T follicular helper cell (primary cell): ENCODE measurements at places on chromosomes 13 and 19.

GRCh38 chr19:42658076-42658475 is 63.4 kb upstream of the CEACAM8 start:
- no peak for DNase-seq

- no peak for DNase-seq
Measured at GRCh38 chr13:41751734-41752445, 209.0 kb downstream of the VWA8 start.

DNA sequence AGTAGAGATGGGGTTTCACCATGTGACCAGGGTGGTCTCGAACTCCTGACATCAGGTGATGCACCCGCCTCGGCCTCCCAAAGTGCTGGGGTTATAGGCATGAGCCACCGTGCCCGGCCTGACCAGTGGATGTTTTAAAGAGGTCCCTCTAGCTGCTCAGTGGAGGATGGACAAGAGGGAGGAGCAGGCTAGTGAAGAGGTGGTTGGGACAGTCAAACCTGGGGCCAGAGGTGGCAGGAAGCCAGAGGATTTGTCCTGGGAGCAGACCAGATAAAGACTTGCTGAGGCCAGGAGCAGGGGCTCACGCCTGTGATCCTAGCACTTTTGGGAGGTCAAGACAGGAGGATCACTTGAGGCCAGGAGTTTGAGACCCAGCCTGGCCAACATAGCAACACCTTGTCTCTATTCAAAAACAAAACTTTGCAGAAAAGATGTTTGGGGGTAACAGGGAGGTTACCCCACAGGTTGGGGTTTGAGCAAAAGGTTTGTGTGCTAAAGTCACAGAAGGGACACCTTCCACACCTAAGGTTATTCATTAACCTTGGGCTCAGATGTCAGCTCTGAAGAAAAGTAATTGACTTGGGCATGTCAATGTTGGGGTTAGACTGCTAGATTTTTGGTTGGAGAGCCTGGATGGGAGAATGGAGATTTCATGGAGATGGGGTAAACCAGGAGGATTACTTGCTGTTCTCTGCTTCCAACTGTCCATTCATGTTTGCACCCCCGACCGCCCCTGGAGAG is 9.0 kb downstream of the BCAM start:
- no peak for DNase-seq

GRCh38 chr13:86714495-86714894 is 915.3 kb upstream of the SLITRK6 start:
- DNase-seq: no peak

GRCh38 chr13:49776871-49777270 is 15.6 kb downstream of the KPNA3 start:
- DNase-seq: no peak

- DNase-seq: no peak
Measured at GRCh38 chr19:51407511-51408131, 9.8 kb downstream of the SIGLEC10 start.

DNA sequence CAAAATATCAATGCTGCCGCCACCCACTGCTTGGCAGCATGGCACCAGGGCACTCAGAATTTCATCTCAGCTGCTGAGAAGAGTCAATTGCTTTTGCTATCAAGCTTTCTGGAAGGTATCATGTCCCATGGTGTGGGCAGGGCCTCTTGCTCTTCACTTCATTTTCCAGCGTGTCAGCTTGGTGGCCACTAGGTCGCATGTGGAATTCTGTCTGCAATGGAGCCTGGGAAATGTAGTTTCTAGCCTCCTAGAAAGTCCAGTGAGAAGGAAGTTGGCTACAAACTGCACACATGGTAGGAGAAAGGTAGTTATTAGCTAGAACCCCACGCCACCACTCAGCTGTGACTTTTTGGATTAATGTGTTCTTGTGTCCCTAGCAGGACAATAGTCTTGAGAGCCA is 105.3 kb downstream of the MYO16 start:
- no peak for DNase-seq

DNA sequence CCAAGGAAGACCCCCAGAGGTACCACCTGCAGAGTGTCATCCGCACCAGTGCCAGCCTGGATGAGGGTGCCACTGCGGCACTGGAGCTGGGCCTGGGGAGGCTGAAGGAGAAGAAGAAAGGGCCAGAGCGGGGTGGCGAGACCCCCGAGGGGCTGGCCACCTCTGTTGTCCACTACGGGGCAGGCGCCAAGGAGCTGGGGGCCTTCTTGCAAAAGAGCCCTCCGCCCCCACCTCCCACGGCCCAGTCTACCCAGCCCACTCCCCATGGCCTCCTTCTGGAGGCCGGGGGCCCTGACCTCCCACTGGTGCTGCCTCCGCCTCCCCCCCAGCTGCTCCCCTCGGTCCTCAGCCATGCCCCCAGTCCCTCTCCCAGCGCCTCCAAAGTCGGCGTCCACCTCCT is 5.4 kb downstream of the PRR12 start:
- no peak for DNase-seq

DNA sequence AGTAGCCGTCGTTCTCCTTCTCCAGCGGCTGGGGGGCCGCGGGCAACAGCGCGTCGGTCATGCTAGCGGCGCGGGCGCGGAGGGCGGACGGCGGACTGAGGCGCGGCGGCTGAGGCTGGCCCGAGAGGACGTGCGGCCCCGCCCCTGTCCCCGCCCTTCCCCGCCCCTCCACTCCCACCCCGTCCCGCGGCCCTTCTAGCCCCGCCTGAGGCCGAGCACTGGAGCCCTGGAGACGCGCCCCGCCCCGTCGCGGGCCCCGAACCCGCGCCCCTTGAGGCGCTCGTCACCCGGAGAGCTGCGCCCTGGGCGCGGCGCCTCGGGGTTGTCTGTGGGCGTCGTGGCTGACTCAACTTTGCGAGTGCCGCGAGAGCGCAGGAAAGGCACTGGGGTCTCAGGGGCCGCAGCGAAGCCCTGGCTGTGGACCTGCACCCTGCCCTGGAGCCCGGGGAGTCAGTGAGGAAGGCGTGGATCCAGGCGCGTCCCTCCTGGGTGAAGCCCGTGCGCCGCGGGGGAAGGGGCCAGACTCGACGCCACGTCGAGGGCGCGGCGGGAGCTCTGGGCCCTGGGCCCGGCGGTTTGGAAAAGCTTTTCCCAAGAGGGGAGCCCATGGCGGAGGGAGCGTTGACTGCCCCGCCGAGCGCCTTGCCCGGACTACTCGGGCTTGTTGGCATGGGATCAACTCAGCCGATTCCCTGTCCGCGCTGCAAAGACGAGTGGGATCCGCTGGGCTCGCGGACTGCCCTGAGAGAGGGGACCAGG is at the start of gene RHPN2:
TSS of gene RHPN2 (minus strand) at position 97 of the 759 bp plus-strand sequence. CDS start at position 61, 36 bp downstream.
- DNase-seq: no peak

DNA sequence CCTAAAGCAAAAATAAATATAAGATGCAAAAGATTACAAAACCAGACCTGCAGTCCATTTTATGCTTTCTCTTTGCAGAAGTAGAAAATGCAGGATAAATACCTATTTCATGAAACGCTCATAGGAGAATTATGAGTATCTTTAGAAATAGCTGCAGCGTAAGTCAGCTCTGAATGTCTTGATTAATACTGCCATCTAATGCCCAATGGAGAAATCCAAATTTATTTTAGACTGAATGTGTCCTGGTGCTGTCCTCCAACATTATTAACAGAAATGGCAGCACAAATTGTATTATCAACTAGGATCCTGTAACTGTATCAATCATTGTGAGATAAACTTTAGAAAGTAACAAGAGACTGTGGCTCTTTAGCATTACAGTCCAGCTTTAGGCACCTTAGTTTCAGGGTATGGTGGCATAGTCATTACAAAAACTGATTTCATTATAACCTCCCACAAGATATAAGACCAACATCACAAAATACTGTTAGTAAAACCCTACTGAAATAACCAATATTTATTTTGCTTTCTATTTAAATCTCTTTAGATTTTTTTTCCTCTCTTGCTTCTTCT is 162.1 kb upstream of the MIR17HG start:
- DNase-seq: no peak

DNA sequence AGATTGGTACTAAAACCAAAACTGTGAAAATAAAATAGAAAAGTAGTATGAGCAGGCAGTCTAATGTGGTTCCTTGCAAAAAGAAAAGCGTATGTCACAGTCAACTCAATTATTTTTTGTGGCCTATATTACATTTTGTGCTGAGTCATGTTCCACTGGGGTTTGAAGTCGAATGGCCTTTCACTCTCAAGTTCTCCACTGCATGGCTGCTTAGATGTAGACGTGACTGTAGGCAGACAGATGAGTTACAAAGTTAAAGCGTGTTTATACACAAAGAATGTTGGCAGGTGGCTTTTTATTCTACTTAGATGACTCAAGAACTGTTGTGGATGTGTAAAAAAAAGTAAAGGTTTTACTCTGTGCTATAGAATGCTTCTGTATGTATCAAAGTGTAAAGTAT is 133.9 kb downstream of the SLITRK6 start:
- DNase-seq: no peak

- no peak for DNase-seq
Measured at GRCh38 chr13:45327253-45327955, 13.6 kb downstream of the TPT1 start.

DNA sequence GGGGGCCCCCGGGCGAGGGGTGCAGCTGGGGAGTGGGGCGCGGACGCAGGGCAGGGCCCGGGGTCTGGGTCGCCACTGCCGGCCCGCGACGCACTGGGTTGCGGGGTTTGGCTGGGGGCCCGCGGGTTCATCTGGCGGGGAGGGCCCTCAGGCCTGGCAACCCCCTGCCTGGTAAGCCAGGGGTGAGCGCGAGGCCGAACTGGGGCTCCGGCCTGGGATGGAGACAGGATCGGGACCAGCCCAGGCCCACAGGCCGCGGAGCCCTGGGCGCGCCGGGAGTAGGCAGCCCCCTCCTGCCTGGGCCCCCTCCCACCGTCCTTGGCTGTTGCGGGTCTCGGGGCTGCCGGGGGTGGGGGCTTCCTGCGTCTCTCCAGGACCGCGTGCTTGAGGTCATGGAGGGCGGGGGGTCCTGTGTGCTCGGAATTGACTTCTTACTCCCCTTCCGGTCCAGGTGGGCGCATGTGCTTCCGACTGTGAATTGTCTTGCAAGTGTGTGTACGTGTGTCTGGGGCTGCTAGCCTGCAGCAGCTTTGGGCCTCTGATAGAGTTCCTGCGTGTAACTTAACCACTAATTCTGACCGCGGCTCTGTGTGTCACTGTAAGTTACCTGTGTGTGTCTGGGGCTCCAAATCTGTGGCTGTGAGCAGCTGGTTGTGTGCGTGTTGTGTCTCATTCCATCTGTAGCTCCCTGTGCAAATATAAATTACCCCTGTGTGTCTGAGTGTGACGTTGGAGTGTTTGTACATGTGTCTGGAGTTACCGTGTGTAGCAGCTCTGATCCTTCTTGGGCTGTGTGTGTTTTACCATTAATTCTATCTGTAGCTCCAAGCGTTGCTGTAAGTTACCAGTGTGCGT is 751 bp downstream of the GRAMD1A start:
- DNase-seq: peak; percentile 56

DNA sequence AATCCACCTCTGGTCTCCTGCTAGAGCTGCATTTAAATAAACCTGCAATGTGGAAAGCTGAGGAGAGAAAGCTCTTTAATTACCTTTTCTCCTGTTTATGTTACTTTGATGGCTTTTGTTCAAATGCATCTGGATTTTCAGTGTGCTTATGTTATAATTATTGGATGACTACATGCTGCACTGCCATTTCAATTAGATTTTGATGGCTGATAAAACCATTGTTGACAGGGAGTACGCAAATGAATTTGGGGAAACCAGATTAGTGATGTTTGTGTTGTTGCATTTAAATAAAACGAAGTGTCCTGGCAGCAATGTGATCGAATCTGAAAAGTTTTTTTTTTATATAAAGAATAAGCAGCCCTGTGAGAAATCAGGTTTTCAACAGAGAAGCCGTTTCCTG is 799.8 kb downstream of the DIAPH3 start:
- no peak for DNase-seq

- DNase-seq: no peak
Measured at GRCh38 chr19:16383584-16384161, 59.0 kb downstream of the KLF2 start.

GRCh38 chr13:41231786-41232185 is 31.6 kb downstream of the MTRF1 start:
- no peak for DNase-seq

DNA sequence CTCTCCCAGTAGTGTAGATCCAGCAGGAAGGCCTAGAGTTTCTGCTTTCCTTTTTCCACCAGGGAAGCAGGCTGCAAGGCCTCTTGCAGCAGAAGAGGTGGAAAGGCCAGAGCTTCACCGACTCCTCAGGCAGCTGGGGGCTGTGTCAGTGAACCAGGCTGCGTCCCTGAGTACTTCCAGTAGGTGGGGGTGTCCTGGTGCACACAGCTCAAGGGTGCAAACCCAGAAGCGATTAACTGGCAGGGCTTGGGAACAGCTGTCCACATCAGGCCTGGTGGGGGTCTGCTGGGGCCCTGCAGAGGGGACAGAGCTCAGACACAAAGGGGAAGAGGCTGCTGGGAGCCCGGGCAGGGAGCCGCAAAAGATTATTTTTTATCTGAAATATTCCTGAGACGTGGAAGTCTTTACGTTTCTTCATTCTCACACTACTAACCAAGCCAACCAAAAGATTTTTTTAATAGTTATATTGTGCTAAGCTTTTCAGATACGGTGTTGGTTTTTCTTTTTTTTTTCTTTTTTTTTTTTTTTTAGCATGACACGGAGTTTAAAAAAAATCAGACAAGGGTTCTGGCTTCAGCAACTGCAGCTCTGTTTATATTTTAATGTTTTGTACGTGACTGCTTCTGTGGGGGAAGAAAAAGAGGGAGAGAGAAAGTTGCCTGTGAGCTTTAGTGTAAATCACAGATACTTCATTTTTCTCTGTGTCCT is 11.0 kb downstream of the TSHZ3 start:
- no peak for DNase-seq

- DNase-seq: peak; percentile 28
Measured at GRCh38 chr13:29954082-29955028, 103.9 kb upstream of the UBL3 start.

- DNase-seq: no peak
Measured at GRCh38 chr19:37973666-37974065, 66.7 kb downstream of the SIPA1L3 start.

DNA sequence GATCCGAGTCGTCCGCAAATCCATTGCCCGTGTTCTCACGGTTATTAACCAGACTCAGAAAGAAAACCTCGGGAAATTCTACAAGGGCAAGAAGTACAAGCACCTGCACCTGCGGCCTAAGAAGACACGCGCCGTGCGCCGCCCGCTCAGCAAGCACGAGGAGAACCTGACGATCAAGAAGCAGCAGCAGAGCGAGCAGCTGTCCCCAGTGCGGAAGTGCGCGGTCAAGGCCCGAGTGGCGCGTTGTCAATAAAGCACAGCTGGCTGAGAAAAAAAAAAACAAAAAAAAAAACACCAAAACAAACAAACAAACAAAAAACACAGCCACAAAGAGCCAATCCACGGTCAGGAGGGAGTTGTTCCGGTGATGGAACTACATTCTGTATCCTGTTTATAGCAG is 4.7 kb upstream of the GNA15 start:
- DNase-seq: no peak

DNA sequence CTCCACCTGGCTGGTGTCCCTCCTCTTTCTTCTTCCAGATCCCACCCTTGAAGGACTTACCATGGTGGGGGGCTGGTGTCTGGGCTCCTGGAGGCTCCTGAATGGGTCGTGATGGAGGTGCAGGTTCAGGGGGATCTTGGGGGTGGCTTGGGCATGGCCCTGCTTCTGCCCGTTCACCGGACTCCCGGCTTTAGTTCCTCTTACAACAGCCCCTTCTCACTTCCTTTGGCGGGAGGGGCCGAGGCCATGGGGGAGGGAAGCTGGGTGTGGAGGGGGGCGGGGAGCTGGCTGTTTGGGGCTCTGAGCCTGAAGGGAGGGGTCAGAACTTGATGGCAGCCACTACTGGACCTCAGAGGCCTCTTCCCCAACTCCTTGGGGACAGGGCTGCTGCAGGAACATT is at the start of gene MYO1F:
TSS of gene MYO1F (minus strand) at position 196 of the 400 bp plus-strand sequence. CDS start at position 63, 133 bp downstream.
- no peak for DNase-seq

GRCh38 chr13:33497146-33497845 is 211.7 kb upstream of the STARD13 start:
- DNase-seq: no peak
